ENCODE measurements at places on chromosomes 5 and 9.

DNA sequence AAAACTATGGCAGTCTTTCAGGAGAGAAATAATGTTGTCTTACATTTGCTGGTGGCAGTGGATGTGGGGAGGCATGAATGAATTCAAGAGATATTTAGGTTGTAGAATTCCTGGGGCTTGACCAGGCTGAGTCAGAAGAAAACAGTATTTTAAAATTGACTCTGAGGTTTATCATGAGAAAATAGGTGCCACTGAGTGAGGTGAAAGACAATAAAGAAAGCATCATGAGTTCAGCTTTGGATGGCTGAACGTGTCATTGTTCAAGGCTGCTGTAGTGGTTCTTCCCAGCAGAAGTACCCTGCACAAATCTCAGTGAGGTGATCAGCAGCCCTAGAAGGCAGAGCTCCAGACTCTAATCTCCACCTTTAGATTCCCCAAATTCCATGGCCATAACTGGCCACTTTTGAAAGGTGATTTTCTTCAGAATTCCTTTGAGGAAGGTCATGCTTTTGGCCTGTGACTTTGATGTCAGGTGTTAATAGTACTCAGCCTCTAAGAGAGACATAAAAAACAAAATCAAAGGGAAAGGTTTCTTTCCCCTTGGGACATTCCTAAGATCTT is 395.4 kb downstream of the NTRK2 start:
- DNase-seq = no peak

- no peak for DNase-seq
These were observed 226.3 kb downstream of the SMARCA2 start for GRCh38 chr9:2241461-2241835.

GRCh38 chr9:74147906-74148305 is 349.2 kb upstream of the RORB start:
- no peak for DNase-seq

- DNase-seq = no peak
These were observed 6.1 kb downstream of the ZDHHC21 start for GRCh38 chr9:14687042-14687719.

DNA sequence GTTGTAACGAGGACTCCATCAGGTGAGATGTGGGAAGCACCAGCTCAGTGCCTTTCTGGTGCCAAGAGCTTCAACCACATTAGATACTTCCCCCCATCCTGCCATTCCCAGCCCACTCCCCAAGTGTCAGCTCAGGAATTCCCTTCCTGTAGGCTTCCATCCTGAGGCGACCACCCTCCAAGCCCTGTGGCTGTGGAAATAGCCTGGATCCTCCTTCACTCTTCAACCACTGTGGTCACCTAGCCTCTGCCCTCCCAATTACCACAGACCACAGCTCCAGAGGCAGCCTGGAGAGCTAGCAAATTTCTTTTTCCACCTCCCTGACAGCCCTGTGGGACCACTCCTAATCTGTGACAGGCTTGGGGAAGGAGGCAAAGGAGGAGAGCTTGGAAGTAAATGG is 219.8 kb upstream of the MAP3K1 start:
- no peak for DNase-seq

DNA sequence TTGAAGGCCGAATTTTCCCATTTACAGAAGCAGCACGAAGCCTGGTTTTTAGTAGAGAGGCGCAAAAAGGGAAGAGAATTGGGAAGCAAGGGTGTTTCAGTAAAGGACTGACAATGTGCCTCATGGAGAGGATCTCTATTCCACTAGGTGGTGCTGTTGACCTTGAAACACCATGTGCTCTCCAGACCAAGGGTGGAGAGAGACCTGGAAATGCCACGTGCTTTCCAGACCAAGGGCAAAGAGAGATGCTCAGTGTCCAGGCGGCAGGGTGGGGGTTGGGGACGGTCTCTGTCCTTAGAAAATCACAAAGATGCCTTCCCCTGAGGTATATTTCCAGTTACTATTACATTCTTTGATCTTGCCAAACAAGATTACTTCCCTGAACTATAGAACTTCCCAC is 425.3 kb downstream of the CSNK1G3 start:
- DNase-seq = no peak

DNA sequence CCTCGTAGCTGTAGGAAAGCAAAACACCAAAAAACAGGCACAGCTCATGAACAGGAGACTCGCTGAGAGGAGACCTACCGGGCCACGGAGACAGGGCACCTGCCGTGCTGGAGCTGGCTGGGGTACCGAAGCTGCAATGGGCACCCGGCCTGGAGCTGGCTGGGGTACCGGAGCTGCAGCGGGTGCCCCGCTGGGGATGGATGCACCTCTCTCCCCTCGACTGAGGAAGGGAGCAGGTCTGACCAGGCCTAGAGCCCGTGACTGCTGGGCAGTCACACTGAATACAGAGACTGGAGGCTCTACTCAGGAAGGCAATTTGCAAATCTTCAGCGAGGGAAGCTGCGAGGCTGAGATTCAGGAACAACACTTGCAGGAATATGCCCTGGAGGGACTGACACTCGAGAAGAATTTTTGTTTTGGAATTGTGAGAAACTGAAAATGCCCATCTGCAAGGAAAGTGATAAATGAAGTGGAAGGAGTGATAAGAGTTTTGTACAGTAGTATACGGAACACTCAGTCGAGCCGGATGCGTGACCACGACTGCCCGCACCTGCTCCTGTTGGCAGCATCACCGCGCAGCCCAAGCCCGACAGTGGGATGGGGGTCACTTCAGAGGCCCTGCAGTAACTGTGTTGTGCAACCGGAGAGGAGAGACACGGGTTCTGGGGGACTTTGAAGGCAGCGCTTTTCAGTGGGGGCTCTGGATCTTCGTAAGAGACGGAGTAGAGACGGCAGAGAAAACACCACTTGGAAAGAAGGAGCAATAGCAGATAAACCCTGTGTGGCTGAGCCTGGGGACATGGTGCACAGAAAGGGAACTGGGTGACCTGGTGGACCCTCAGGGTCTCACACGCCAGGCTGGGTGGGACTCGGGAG is 27.9 kb upstream of the LPCAT1 start:
- DNase-seq = no peak

DNA sequence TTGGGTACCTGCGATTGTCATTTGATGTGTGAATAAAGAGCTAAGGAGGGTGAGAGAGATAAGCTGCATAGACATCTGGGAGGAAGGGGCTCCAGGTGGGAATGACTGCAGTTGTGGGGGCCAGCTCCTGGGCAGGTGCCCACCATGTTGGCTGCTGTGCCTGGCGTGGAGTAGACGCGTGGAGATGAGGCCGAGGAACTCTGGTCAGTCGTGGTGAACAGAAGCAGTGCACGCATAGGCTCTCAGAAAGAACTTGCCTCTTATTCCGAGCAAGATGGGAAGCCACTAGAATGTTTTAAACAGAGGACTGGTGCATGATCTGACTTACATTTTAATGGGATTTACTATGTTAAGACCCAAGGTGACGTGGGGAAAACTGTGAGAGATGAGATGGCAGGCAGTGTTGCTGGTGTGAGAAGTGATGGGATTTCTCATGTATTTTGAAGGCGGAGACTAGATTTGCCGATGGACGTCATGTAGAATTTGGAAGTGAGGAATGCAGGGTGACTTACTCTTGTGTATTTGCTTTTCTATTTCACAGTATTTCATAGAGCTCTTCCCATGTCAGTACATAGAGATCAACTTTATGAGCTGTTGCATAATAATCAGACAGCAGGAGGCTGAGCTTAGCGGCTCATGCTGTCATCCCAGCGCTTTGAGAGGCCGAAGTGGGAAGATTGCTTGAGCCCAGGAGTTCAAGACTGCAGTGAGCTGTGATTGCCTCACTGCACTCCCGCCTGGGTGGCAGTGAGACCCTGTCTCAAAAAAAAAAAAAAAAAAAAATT is 71.1 kb downstream of the EHMT1 start:
- no peak for DNase-seq

DNA sequence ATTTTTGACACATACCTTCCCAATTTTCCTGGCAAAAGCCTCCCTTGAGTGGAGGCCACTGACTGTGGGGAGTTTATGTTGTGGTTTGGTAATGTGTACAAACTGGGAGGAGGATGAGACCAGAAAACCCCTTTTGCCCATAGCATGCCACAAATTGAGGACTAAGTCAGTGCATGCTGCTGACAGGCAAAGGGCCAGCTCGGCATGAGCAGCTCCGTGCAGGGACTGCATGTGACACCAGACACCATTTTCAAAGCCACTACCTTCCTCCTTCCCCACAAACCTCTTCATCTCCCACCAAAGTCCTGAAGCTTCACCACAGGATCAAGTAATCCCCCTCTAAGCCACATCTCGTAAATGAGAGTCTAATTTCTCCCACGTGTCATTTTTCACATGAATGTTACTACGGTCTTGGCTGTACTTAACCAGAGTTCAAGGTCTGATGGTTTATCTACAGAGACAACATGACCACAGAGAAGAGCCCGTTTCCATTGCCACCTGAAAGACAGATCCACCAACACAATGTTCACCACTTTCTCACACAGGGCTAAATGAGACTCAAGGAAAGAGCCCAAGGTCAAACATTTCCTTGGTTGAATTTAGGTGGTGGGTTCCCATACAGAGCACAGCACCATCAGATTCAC is 106.5 kb downstream of the NFIB start:
- no peak for DNase-seq

DNA sequence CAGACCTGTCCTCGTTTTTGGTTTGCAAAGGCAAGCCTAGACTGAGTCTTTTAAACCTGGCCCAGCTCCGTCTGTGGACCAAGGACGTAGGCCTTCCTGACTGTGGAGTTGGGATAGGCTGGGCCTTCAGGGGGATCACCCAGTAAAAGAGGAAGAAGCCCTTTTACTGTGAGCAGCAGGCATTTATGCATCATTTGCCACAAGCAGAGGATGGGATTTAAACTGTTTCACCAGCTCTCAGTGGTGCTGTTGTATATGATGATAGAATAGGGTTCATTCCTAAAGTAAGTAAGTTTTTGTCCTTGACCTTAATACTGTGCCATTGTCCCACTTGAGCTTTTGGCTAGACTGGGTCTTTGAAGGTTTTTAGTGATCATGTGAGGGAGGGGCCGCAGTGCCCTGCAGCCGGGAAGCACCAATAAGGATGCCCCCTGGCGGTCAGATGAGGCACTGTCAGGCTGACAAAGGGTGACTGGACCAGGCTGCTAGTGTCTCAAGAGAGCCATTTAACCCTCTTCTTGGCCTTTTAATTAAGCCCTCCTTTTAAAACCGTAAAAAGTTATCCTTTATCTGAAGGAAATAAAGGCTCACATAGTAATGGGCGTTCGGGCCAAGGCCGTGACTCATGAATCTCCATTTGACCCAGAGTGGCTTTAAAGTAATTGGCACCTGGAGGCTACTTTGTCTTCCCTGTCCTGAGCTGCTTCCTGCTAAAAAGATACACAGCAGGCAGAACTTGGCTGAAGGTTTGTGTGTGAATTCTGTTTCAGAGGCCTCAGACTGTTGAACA is 74.0 kb downstream of the UBAP1 start:
- DNase-seq = peak; percentile 49

DNA sequence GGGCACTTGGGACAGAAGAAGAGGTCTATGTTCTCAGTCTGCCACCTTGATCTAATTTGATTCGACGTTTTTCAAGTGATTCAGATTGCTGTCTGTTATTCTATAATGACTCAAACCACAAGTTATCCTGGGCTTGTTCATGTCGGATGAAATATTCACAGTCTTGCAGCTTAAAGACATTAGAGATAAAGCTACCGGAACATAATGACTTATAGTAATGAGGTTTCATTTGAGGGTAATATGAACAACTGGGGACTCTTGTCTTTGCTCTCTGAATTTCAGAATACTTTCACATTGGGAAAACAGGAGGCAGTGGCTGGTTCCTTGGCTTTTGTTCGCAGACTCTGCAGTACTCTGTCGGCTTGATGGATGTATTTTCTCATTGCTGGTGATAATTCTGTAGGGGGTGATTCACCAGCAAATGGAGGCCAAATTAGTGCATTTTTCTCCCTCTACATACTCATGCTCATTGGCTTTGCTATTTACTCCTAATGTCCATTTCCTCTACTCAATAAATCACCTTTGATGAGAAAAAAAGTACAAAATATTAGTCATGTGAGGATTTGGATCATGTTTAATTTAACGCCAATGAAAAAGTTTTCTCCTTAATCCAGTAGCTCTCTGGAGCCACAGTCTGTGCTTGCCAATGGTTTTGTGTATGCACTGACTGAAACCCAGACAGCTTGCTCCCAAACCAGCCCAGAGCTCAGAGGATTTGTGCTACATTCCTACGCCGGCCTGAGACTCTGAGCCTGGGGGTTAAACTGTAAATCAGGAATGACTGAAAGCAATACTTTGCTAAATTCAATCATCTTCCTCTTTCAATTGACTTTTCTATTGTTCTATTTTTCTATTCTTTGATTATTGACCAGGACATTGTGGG is 154.7 kb upstream of the ANKH start:
- DNase-seq = no peak

GRCh38 chr5:94080390-94080789 is 339.0 kb upstream of the POU5F2 start:
- DNase-seq = no peak

DNA sequence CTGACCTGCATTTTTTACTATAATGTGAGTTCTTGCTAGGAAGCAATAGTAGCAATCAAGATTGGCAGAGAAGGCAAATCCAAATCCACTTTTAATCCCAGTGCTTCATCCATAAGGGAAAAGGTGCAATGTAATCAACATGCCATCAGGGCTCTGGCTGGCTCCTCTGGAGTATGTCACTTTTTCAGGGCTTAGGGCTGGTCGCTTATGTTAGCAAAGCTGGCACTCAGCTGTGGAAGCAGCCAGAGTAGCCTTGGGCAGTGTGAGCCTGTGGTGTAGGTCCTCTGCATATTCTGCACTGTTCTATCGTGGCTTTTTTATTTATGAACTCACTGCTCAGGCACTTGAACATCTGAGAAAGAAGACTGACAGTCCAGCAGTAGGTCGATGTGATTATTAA is 16.1 kb downstream of the ACTBL2 start:
- DNase-seq = no peak

- no peak for DNase-seq
These were observed 56.6 kb downstream of the HSD17B3 start for GRCh38 chr9:96245399-96245798.

GRCh38 chr9:31185831-31186230 is 1198.6 kb upstream of the ACO1 start:
- no peak for DNase-seq

GRCh38 chr5:146366904-146367303 is 28.3 kb downstream of the POU4F3 start:
- no peak for DNase-seq

DNA sequence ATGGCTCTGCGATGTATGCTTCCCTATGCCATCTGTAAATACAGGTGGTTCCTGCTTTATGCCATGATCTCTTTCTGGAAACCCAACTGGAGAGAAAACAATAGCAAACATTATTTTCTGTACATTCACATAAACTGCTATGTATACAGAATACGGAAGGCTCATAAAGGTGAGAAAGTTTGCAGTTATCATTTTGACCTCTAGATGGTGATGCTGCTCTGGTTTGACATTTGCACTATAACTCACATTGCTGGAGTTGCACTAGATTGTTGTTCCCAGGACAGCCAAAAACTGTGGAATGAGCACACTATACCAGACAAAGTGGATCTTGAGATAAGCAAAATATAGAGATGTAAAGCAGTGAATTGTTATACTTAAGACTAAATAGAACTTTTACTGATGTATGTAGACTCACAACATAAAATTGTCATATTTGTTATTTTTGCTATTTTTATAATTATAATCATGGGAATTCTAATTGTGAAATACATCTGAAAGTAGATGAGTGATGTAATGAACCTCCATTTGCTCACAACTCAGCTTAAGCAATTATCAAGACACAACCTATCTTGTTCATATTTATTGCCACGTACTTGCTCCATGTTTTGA is 246.5 kb downstream of the PTPRD start:
- no peak for DNase-seq

Data from stimulated activated CD8-positive, alpha-beta memory T cell treated with anti-CD3 and anti-CD28 coated beads, Interleukin-4, amount 100 ng/mL, for 1 hour (primary cell).